ENCODE measurements at places on chromosomes 16 and 17. TPM values are rescaled to one million over a fixed set of nuclear protein-coding genes. Genes with fewer than 3 reads are reported as not detected.
A peak's percentile ranks its signal among the peaks of the same experiment; 100 is the strongest.

DNA sequence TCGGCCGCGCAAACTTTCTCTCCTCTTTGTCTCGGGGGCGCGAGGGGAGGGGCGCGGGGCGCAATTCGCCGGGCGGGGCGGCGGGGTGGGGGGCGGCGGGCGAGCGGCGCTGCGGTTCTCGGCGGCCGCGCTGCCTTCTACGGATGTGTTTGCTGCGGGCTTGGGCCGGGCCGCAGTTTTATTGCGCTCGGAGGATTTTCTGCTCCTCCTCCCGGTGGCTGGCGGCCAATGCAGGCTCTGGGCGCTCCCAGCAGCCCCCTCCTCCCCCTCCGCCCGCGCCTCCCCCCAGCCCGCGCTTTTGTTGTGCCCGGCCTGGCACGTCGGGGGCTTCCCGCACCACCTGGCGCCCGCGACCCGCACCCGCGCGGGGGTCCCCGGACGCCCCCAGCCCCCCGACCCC, at the start of gene TIMP2:
TIMP2 (minus strand) TSS at position 154 of the 400 bp plus-strand sequence. CDS start 299 bp downstream, outside the sequence.
- peaks cover 12% of the 10 kb centered on the region for H3K4me1 ChIP-seq
- peak; percentile 97 for DNase-seq
- peak within 1 kb of the TSS; percentile 88 for H3K27ac ChIP-seq
- H3K4me3 ChIP-seq = peak within 1 kb of the TSS; percentile 59
- H3K36me3 ChIP-seq = no peaks in the 10 kb centered on the region

DNA sequence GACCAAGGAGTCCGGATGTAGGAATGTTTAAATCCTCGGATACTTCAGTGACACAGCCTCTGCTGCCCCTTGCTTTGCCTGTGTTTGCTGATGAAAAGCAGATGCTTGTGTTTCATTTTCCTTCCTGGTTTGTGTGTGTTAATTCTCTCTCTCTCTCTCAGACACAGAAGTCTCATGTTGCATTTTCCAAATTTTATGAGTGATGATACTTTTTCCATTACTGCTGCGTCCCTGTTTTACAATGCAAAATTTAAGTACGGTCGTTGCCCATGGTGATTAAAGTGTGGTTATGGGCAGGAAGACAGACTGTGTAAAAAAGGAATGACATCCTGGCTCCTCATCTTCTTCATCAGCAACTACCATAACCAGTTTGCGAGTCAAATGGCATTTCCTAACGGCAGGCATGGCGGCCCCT, 5.7 kb downstream of the RMI2 start:
- no peaks in the 10 kb centered on the region for H3K4me1 ChIP-seq
- DNase-seq = no peak
- H3K36me3 ChIP-seq = no peaks in the 10 kb centered on the region

Gene MYH2
- total RNA-seq = not detected

- H3K36me3 ChIP-seq = no peaks in the 10 kb centered on the region
- H3K4me1 ChIP-seq = no peaks in the 10 kb centered on the region
- no peak for DNase-seq
- no peak overlapping the region for H3K27ac ChIP-seq
These were observed 167.7 kb downstream of the COPRS start for GRCh38 chr17:31691251-31691905.

Gene MTMR4
- 42.9 TPM for total RNA-seq

Gene CPHXL2
- not detected for total RNA-seq

Gene KRT25
- not detected for total RNA-seq

DNA sequence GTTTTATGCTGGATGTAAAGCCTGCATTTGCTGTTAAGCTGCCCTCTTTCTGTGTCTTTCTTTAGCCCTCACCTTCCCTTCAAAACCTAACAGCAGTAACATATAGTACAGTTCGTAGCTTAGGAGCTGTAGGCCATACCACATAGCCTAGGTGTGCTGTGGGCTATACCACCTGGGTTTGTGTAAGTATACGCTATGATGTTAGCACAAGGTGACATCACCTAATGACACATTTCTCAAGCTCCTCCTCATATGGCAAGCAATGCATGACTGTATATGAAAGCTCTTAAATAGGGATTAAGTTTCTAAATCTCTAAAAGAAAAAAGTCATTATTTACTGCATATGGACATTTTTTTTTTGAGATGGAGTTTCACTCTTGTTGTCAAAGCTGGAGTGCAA, 57.8 kb upstream of the TMEM97 start:
- no peaks in the 10 kb centered on the region for H3K36me3 ChIP-seq
- H3K4me3 ChIP-seq = no peak overlapping the region
- H3K27ac ChIP-seq = no peak overlapping the region
- H3K27me3 ChIP-seq = no peaks in the 10 kb centered on the region
- no peak for DNase-seq

DNA sequence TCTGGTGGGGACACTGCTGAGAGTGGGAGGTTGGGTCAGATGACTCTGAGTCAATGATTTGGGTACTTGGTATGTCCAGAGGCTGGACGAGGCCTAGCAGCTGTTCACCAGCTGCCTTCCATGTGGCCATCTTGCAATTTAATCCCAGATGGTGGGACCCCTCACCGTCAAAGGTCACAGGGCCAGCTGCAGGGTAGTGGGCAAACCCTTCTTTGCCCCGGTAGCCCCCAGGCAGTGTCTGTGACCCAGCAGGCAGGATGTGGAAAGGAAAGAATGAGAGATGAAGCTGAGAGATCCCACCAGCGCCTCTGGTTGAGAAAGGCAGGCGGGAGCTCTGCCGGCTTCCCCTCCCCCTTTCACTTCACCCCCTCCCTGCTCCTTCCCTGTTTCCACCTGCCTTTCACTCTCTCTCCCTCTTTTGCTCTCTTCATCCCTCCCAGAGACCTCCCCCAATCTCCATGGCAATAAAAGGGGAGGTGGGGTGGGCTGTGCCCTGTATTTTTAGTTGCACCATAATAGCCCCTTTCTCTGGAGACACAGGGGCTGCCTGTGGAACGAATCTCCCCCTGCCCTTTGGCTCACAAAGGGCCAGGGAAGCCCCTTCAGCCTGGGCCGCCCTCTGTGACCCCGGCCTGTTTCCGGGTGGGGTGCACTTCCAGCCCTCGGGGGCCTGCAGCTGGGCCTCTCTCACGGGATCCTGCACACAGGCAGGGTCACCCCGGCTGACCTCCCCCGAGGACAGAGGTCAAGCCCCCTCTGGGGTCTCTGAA, 20.2 kb downstream of the CDK5RAP3 start:
- H3K4me1 ChIP-seq = no peaks in the 10 kb centered on the region
- H3K27ac ChIP-seq = no peak overlapping the region
- H3K36me3 ChIP-seq = no peaks in the 10 kb centered on the region
- H3K27me3 ChIP-seq = no peaks in the 10 kb centered on the region

GRCh38 chr16:86363057-86363490, 147.3 kb upstream of the FOXF1 start:
- no peak overlapping the region for H3K4me3 ChIP-seq
- peaks cover 2% of the 10 kb centered on the region for H3K27me3 ChIP-seq
- no peak for DNase-seq
- no peaks in the 10 kb centered on the region for H3K4me1 ChIP-seq
- no peak overlapping the region for H3K27ac ChIP-seq

Gene TSPAN10
- total RNA-seq = 2.1 TPM

- peaks cover 12% of the 10 kb centered on the region for H3K4me1 ChIP-seq
- no peak overlapping the region for H3K4me3 ChIP-seq
- H3K27ac ChIP-seq = no peak overlapping the region
- DNase-seq = no peak
- H3K27me3 ChIP-seq = no peaks in the 10 kb centered on the region
These were observed 4.4 kb upstream of the RASL10B start for GRCh38 chr17:35726953-35727460.

- no peak overlapping the region for H3K4me3 ChIP-seq
- H3K27ac ChIP-seq = no peak overlapping the region
- H3K36me3 ChIP-seq = peaks cover 4% of the 10 kb centered on the region
- DNase-seq = no peak
- no peaks in the 10 kb centered on the region for H3K4me1 ChIP-seq
These were observed 65.4 kb upstream of the RASL10B start for GRCh38 chr17:35666070-35666469.

- DNase-seq = no peak
- H3K4me3 ChIP-seq = no peak overlapping the region
- H3K36me3 ChIP-seq = no peaks in the 10 kb centered on the region
- no peaks in the 10 kb centered on the region for H3K4me1 ChIP-seq
- H3K27me3 ChIP-seq = no peaks in the 10 kb centered on the region
These were observed 111.0 kb upstream of the TNRC6C start for GRCh38 chr17:77847221-77848085.

Measured in kidney (tissue), 22 donors.